Putamen (tissue), 1 donor: ENCODE measurements at places on chromosomes 6 and 20.
A peak's percentile ranks its signal among the peaks of the same experiment; 100 is the strongest.

- DNase-seq = no peak
These were observed 6.4 kb downstream of the CD109 start for GRCh38 chr6:73702444-73702843.

- DNase-seq = no peak
These were observed 244.5 kb downstream of the PKHD1 start for GRCh38 chr6:51842804-51843378.

- no peak for DNase-seq
These were observed 274.1 kb downstream of the TFAP2A start for GRCh38 chr6:10140824-10141223.

GRCh38 chr6:169646906-169647567 lies 54.8 kb downstream of the WDR27 start:
- DNase-seq = no peak

DNA sequence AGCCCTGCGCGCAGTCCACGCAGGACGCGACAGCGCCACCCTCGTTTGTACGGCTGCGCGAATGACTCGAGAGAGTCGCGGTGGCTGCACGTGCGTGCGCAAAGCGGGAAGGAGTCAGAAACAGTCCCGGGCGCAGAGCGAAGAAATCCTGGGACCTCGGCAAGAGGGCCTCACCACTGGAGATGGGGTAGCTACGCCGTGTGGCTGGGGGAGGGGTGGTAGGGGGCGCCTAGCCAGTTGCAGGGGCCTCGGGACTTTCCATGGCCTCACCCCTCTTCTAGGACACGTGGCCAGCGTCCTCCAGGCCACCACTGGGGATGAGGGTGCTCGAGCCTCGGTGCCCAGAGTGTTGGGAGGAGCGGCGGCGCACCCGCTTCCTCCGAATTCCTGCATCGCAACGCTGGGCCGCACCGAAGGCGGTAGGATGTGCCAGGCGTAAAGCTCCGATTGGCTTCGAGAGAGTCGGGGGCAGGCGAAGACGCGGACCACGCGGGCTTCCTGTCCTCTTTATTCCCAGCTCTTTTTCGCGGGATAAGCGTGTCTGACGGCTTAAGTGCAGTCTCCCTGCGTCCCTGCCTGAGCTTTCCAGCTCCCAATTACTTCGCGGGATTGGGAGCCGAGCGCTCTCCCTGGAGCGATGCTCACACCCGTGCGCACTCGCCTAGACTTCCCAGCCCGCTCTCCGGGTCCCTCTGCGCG lies 38.7 kb downstream of the NCR2 start:
- DNase-seq = no peak

DNA sequence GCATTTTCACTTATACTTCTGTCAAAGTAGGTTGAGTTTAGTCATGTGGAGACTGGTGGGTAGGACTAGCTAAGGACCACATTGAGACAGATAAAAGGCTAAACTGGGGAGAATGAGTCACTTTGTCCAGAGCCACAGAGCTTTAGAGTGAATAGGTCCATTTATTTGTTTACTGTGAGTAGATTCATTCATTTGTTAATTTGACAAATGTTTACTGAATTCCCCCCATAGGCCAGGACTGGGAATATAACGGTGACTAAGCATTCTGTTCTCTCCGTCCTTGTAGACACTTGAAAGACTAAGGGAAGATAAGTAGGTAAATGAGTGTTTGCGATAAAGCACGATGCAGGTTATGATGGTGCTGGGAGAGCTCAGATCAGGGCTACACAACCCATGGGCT lies 699.7 kb upstream of the ID4 start:
- no peak for DNase-seq

DNA sequence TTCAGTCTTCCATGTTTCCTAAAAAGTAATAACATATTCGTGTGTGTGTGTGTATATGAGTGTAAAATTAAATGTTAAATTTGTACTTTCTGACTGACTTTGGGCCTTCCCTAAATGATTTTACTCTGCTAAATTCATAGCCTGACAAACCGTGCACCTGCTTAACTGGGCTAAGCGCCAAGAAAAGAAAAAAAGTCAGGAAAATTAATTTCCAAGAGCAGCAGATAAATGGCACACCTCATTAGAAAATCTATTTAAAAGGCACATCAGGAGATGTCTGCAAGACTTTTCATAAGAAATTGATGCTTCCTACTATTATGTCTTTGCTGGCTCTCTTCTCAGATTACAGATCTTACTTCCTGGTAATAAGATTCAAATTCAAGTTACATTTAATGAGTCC lies 72.4 kb downstream of the TRDN start:
- no peak for DNase-seq

DNA sequence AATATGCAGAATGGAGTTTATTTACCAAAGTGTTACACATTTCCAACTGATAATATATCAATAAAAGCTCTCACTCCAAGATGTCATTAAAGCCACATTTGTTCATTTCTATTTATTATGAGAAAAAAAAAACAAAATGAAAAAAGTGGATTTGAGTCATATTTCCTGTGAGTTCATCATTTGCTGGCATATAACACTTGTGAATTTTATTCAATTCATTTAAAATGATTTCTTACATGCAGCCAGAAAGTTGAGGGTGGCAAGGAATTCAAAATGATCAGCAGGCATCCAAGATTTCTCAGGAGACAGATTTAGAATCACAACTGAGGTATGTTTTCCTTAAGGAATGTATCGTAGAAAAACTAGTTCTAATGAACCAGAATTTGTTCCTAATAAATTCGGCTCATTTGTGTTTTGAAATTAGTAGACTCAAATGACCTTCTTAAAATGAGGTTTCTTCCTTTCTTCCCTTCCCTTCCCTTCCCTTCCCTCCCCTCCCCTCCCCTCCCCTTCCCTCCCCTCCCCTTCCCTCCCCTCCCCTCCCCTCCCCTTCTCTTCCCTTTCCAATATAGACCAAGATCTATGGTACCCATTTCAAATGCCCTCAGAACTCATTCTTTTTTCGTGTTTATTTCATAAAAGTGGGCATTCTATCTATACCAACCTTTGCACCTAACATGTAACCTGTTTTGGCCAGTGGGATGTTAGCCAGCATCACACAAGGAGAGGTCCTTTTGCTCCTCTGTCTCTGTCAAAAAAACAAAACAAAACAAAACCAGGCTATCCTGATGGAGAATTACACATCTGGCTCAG lies 357.9 kb upstream of the TSHZ2 start:
- DNase-seq = no peak

- DNase-seq = no peak
These were observed 91.1 kb downstream of the ATXN1 start for GRCh38 chr6:16670183-16670582.

DNA sequence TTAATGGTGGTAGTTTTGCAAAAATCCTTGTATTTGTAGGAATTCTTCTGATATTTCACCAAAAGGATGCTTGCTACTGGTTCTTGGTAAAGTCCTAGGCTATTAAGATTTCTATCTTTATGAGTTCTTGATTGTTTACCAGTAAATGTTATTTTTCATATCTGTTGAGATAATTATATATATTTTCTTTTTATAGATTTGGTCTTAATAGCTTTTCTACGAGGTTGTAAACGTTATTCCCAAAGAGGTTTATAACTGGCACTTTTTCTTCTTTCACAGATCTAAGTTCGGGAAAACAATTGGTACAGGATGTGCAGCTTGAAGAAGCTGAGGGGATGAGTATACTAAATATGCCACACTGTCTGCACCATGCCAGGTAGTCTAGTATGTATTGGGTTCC lies 55.1 kb upstream of the HBS1L start:
- no peak for DNase-seq

- no peak for DNase-seq
These were observed 100.1 kb downstream of the GRM4 start for GRCh38 chr6:34045771-34046170.

DNA sequence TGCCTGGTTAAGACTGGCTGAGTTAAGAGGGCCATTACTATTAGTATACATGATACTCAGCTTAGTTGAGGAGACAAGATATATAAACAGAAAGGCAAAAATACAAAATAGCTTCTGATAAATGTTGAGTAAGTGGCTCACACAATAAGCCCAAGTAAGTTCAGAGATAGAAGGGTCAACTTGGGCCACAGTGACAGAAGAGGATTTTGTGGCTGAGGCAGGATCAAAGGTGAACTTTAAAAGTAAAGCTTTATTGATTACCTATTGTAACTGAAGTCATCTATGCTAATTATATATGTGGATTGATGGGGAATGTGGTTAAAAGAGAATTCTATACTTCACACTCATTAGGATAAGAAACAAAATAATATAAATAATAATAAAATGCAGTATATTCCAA lies 80.8 kb downstream of the PHACTR2 start:
- no peak for DNase-seq

GRCh38 chr6:73548458-73549446 lies 27.9 kb upstream of the EEF1A1 start:
- no peak for DNase-seq

- DNase-seq = no peak
These were observed 601.1 kb upstream of the MAN1A1 start for GRCh38 chr6:119950681-119951080.

DNA sequence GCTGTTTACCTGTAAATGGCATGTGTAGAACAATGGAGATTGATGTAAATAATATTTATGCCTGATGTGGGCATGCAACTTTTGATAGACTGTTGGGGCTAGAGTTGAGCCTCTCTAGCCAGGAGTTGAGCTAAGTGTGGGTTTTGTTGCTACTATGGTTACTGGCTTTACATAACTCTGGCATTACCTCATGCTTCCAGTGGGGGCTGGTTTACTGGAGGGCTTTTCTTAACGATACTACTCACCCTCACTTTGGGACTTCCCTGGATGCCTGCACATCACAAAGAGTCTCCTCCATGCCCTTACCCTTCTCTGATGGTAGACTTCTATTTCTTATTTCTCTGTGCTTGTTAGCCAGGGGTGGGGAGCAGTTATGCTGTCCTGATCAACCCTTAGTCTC lies 524.6 kb upstream of the CDH4 start:
- no peak for DNase-seq

DNA sequence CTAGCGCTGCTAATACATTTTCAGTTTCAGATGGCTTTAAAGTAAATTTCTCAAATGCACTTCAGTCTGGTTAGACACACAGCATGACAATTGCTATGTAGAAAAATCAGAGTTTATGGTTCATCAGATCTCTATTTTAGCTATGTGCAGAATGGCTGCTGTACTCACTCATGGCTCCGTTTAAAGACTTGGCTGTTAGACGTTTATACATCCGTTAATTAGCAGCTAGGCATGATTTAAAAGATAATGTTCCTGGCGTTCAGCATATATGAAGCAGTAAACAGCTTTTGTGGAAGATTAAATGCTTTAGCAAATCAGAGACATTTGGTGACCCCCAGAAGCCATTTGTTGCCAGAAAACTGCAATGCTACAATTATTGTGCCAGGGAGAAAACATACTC lies 350.0 kb upstream of the MANEA start:
- no peak for DNase-seq

- DNase-seq = peak; percentile 10
These were observed 49.2 kb downstream of the KHDRBS2 start for GRCh38 chr6:62236784-62237183.

- DNase-seq = no peak
These were observed 14.0 kb upstream of the FAM50B start for GRCh38 chr6:3835055-3835731.

- no peak for DNase-seq
These were observed 46.8 kb downstream of the KCNB1 start for GRCh38 chr20:49435639-49436038.

DNA sequence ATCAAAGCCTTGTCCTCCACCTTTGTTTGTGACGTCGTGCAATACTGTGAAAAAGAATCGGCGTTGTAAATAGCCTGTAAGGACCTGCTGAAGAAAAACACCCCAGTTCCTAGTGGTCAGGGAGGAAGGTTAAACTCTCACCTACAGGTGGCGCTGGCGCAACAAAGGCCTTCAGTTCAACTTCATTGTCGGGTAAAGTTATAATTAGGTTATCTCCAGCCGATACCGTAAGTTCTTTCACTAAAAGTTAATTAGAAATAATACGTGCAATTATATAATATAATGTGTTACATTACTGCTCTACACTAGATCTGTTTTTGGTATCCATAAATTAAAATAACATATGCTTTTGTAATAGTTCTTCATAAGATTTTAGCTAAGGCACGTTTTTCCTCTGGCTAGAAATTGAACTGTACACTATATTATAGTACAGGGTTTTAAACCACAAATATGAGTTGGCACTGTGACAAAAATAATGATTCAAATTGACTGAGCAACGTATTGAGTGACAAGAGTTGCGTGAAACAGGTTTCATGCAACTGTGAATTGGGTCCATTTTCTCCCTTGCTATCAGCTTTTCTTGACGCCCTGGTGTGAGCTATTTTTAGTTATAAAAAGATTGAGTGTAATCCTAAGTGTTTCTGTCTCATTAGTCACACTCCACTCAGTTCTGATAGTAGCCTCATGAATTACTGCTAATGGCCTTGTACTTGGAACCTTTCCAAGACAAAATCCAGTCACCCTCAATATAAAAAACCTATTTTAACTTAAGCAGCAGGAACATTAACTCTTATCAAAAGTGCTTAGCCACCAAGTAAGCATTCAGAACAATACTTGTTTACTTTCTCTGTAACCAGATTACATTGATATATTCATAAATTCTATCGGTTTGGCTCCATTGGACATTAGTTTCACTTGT lies 62.3 kb downstream of the KIAA0319 start:
- DNase-seq = peak; percentile 70

DNA sequence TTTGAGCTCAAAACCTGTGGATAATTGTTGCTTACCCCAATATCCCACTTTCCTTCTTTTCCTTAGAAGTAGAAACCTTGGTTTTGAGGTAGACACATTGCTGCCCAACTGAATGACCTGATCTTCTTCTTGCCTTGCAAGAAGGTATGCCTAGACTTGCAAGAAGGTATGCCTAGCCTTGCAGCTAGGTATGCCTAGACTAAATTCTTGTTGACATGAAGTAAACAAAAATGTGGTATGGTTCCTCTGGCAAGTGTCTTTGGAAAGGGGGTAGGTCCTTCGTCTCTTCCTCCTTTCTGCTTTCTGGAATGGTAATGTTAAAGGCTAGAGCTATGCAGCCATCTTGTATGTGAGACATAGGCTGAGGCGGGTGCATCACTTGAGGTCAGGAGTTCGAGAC lies 129.2 kb downstream of the GMPR start:
- DNase-seq = no peak

GRCh38 chr20:19861147-19861759 lies 103.2 kb downstream of the RIN2 start:
- no peak for DNase-seq

DNA sequence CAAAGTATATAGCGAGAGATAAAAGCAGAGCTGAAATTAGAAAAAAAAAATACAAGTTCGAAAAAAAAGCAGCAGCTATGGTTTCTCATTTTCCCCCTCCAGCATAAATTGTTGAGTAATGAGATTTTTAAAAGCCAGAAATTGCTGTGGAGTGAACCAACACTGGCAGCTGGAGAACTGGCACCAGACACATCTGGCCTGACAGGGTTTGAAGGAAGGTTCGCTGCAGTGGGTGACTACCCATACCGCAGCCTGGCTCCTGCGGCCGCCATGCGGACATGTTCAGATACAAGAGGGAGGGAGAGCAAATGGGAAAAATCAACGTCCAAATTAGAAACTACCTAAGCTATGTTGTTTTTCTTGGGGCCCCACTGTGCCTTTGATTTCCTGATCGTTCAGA lies 3.3 kb downstream of the APCDD1L start:
- DNase-seq = no peak

GRCh38 chr6:85679445-85680123 lies 36.9 kb upstream of the SYNCRIP start:
- no peak for DNase-seq
